ENCODE measurements at places on chromosomes 3 and 15.
A peak's percentile ranks its signal among the peaks of the same experiment; 100 is the strongest.

DNA sequence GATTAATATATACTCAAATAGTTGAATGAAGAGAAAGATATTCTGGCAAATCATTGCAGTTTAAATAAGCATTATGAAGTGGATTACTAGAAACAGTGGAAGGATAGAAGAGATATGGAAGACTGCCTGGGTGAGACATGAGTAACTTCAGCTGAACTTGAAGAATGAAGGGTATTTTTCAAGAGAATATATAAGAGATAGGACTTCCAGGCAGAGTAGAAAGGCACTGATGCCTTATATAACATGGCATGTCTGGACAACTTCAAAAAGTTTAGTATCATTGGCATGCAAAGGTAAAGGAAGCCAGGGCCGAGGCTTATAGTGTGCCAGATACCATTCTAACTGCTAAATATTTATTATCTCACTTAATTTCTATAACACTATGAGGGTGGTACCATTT, 126.5 kb upstream of the SLC7A14 start:
- DNase-seq, result no peak

- DNase-seq, result no peak
These were observed 33.7 kb upstream of the TTBK2 start for GRCh38 chr15:42954291-42954690.

DNA sequence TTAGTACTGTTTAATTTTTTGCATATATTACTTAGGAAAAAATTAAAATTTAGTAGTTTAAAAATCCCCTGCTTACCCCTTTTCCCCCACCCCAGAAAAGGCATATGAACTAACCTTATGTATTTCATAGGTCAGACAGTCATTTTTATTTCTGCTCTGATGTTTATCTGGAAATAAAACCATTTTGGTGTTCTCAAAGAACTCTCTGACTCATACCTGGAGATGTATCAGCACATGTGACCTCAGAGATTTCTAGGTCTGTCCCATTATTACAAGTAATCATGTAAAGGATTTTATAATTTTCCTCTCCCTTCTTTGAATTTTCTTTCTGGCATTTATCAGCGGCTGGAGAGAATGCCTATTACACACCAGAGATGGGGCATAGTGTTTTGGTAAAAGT, 14.1 kb upstream of the CCR8 start:
- DNase-seq, result no peak

DNA sequence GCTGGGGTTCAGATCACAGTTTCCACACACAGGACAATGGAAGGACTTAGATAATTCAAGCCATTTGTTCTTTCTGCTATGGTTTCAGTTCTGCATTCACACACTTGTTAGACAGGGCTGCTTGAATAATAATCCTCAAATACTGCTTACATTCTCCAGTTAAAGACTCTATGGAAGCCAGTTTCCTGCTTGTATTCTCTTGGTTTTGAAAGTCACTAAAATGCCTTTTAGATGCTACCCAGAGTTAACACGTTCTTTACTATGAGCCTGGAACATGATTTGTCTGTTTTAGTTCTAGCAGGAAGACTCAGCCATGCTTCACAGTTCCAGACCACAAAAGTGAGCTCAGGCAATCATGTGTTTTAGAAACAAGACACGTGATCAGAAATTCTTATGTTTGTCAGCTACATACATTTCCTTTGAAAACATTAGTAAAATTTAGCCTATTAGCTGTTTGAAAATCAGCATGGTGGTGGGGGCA, 152.4 kb downstream of the LEKR1 start:
- DNase-seq, result no peak

- DNase-seq, result no peak
These were observed 17.8 kb downstream of the CRTC3 start for GRCh38 chr15:90547540-90547939.

- no peak for DNase-seq
These were observed 195.4 kb downstream of the FMN1 start for GRCh38 chr15:32998979-32999672.

DNA sequence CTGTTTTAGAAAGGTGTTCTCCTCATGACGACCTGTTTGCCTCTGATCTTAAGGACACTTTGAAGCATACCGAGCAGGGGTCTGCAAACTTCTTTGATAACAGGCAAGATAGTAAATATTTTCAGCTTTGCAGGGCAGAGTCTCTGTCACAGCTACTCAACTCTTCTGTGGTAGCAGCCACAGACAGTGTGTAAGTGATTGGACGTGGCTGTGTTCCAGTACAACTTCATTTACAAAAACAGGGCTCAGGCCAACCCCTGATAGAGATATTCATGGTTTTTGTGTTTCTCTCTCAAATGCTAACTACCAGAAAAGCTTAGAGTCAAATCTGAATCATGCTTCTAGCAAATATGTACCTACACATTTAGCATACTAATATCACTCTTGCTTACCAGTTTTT, 51.5 kb downstream of the TGFBR2 start:
- DNase-seq, result no peak

GRCh38 chr15:62477929-62478328, 312.8 kb upstream of the C2CD4B start:
- no peak for DNase-seq

GRCh38 chr15:36501063-36501678, 78.3 kb upstream of the CDIN1 start:
- DNase-seq, result peak; percentile 45

- no peak for DNase-seq
These were observed 123.2 kb upstream of the TMC3 start for GRCh38 chr15:81497238-81497637.

- peak; percentile 63 for DNase-seq
These were observed 58.0 kb downstream of the CMTM8 start for GRCh38 chr3:32296251-32297204.

DNA sequence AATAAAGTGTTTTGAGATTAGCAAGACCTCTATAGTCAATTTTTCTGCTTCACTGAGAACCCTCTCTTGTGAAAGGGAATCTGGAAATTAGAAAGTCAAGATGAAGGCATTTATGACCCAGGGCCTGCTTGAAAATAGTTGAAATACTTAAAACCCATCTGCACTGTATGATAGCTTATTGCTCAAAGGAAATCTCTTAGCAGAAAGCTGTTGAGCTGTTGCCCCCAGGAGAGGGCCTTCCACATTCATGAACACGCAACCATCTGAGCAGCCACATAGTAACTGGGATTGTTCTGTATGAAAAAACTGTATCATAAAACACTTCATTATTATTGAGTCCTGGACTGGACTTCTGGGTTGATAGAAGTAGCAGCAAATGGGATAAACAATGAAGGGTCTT, 106.4 kb upstream of the PTX3 start:
- DNase-seq, result no peak

DNA sequence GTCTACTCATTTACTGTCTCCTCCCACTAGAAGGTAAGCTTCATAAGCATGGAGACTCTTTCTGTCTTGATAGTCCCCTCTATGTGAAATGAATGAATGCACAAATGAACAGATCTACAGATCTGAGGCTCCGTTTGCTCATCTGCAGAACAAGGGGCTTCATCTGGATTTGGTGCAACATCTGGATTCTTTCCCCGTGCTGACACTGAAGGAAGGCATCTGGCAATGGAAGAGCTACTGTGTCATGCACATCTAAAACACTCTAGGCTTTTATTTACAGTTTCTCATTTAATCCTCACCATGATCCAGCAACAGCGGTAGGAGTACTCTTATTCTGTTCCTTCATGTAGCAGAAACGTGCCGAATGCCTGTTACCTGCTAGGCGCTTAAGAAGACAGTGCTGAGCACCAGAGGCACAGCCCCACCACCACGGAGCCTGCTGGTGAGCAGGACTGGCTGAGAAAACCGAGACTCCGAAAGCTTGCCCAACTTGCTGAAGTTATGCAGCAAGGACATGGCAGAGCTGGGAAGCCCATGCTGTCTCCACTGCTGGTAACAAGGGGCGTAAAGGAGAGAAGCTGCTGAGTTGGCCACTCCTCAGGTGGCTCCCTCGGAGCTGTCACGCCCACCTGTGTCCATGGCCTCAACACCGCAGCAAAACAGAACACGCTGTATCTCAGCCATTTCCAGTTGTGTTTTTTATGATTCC, 31.1 kb downstream of the LSM3 start:
- DNase-seq, result no peak

- DNase-seq, result no peak
These were observed 330.4 kb downstream of the RBMS3 start for GRCh38 chr3:29611252-29611651.

DNA sequence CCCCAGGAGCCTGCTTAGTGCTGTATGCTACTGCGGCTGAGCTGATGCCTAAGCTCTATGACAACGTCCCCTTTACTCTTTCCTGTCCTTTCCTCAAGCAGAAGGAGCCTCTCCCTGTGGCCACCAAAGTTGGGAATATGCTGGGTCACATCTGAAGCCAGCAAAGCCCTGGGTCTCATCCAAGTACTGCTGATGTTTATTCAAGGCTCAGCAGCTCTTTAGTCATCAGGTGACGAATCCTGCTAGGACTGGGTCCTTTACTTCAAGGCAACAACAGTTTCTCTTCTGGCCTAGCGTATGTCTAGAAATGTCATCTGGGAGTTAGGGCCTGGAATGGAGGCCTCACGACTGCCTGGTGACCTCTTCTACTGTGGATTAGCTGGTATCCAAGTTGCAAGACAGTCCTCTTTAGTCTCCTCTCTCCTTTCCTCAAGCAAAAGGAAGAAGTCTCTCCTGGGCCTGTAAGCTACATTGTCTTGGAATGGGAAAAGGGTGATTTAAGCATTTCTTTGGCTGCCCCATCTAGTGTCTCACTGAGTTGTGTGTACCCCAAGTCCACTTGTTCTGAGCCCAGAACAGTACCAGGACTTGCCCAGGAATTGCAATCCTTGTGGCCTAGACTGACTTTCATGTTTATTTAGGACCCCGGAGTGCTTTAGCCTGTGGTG, 63.9 kb downstream of the TNFAIP8L3 start:
- DNase-seq, result no peak

DNA sequence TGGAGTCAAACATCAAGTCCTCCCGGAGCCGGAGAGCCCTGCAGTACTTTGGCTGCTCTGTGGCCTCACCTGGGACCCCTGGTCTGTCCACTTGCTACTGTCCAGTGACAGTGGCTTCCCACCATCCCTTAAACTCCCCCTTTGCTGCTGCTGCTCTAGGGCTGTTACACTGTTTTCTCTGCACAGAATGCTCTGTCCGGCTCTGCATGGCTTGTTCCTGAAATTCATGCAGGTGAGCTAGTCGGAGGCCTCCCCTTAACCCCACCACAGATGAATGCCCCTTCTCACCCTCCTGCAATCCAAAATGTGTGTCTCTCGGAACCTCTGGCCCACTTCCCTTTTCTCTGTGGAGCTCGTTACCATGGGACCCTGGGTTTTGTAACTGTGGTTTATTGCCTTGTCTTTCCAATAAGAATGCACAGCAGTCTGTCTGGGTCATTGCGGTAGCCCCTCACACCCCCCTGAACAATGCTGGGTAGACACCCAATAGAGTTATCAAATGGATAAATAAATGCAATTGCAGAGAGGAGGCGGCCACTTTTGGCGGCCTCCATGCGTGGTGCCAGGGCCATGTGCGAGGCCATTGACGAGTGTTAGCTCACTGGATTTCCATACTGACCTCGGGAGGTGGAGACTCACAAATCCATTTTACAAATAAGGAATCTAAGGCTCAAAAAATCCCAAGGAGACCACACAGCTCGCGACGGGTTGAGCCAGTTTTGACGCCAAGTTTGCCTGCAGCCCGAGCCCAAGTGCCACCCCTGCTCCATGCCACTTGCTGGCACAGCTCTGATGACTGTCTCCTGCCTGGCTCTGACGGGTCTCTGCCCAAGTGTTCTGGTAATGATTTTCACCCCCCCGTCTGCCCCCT, 48.5 kb downstream of the RGMA start:
- DNase-seq, result no peak

GRCh38 chr15:71252044-71252739, 136.9 kb downstream of the THSD4 start:
- DNase-seq, result peak; percentile 54

- DNase-seq, result no peak
These were observed 500.6 kb upstream of the GOLIM4 start for GRCh38 chr3:168596175-168596823.

- no peak for DNase-seq
These were observed 60.0 kb downstream of the MLH1 start for GRCh38 chr3:37053337-37053736.

GRCh38 chr3:112013058-112013783, 14.5 kb downstream of the TAGLN3 start:
- DNase-seq, result peak; percentile 49
